ENCODE measurements at places on chromosomes 16 and 17.

GRCh38 chr17:45218895-45219661, 2.6 kb upstream of the FMNL1 start:
- peak; percentile 73 for DNase-seq

- no peak for DNase-seq
Measured at GRCh38 chr17:39761861-39762496, 24.2 kb downstream of the GRB7 start.

DNA sequence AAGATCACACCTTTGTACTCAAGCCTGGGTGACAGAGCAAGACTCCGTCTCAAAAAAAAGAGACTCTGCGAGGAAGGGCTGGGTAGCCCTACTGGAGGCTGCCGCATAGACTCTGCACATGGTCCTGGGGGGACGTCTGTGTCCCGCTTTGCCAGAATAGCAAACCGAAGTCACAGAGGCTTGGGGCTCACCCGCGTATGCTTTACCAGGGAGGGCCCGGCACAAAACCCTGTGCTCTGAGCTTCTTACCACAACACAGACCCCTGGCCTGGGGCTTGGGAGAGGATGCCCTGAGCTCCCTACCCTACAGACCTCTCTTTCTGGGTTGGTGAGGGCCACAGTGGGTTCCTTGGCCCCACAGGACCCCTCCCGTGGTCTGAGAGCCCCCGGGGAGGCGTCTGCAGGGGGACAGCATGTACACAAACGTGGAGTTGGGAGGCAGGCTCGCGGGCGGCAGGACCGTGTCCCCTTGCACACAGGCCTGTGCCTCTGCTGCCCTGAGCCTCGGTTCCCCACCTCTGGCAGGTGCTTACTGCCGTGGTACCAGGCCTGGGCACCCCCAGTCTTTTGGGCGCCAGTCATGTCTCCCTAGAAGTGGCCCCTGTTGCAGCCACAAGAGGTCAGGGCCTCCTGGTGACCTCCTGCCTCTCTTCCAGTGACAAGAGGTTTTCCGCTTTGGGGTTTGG, 13.8 kb downstream of the CPNE7 start:
- no peak for DNase-seq

DNA sequence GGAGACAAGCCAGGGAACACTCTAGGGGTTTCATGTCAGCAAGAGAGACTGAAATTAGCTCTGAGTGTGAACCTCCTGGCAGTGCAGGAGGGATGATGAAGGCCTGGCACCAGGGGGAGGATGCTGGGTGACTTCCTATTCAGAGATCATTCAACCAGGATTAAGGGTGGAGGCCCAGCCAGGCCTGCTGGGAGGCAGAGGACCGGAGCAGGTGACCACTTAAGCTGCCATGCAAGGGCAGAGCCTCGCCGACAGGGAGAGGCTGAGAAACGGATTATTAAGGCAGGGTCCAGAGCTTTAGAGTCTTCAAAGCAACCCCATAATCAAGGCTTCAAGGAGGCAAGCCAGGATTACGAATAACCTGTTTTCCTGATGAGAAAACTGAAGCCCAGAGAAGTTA, 10.6 kb upstream of the SRCIN1 start:
- no peak for DNase-seq

GRCh38 chr16:89167425-89167941, 4.1 kb upstream of the CDH15 start:
- DNase-seq, result peak; percentile 81

GRCh38 chr16:57694725-57695679, at the start of gene DRC7:
Gene DRC7 (plus strand): TSS chr16:57694806. CDS start chr16:57697950, 3,144 bp downstream.
- DNase-seq, result peak; percentile 33
